ENCODE measurements at places on chromosomes 2 and 18.

DNA sequence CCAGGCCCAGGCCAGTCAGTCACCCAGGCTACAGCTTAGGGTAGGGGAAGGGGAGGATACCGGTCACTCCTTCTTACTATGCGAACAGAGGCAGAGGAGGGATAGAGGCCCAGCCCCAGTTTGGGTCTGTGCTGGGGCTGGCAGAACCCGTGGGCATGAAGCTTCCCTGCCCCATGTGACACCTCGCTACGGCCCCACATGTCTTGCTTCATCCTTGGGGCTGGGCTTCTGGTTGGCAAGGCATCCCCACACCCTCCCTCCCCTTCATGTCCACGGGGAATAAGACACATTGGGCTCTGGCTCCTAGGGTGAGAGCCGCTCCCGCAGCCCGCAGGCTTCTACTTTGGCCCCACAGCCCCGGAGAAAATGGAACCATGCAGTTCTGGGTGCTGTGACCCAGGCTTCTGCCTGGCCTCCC lies 32.4 kb downstream of the HS1BP3 start:
- DNase-seq, result no peak

- DNase-seq, result no peak
These were observed 178.0 kb downstream of the UBE2E3 start for GRCh38 chr2:181158427-181158826.

DNA sequence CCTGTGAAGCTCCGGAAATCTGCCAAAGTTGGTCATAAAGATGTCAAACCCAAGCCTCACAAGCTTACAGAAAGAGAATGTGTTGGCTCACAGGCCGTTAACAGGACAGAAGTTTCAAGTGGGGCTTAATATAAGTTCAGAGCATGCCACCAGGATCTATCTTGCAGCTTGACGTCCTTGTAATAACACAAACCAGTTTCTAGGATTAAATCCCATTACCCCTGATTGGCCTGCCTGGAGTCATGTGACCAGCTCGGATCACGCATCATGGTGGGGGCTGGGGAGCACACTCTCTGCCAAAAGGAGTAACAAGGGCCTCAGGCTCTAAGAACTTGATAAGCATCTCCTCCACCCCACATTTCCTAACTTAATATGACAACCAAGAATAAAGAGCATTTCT lies 38.9 kb upstream of the SCG2 start:
- DNase-seq, result no peak

GRCh38 chr2:46363535-46364170 lies 66.4 kb downstream of the EPAS1 start:
- no peak for DNase-seq

DNA sequence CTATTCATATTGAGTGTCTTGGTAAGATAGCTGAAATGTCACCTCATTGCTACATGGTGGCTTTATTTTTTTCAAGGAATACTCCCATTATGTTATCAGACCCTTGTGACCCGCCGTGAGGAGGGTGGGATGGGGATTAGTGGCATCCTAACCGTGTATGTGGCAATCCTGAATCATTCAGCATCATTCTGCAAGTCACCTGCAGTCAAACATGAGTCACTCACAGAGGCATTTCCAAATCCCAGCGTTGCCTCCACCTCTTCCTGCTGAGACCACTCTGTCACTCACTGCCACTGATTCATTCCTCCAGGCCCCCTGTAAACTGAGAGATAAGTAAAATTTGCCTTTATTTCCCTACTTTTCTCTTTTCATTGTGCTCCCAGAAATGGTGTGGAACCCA lies 307.4 kb upstream of the KLHL29 start:
- no peak for DNase-seq

- DNase-seq, result no peak
These were observed 28.4 kb downstream of the MEX3C start for GRCh38 chr18:51168960-51169662.

GRCh38 chr2:19757586-19757985 lies 144.2 kb downstream of the TTC32 start:
- DNase-seq, result no peak

GRCh38 chr2:112153179-112153490 lies 14.9 kb downstream of the FBLN7 start:
- DNase-seq, result no peak

GRCh38 chr2:123518367-123518766 lies 506.7 kb upstream of the CNTNAP5 start:
- no peak for DNase-seq

GRCh38 chr2:189933041-189933440 lies 129.5 kb downstream of the MSTN start:
- DNase-seq, result no peak

GRCh38 chr2:51920509-51920908 lies 888.6 kb upstream of the NRXN1 start:
- no peak for DNase-seq

- no peak for DNase-seq
These were observed 17.9 kb downstream of the SDC1 start for GRCh38 chr2:20207051-20207450.

GRCh38 chr2:170817093-170818035 lies 677 bp downstream of the GAD1 start:
- no peak for DNase-seq

- DNase-seq, result no peak
These were observed 42.1 kb upstream of the FAM124B start for GRCh38 chr2:224444021-224444420.

DNA sequence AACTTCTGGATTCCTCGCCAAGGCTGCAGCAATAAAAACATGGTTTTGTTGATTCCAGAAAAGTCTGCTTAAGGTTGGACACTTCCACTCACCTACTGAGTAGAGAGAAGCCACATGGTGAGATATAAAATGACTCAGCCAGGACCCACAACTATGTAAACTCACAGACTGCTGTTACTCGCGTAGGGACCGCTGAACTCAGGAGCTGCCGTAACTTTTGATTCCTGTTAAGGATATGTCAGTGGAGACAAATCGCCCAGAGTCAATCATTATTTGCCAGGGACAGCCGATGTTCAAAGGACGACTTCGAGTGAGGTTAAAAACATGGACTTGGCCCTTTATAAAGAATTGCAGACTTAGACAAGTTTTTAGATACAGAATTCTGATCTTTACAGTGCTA lies 25.6 kb downstream of the CYB5A start:
- no peak for DNase-seq

GRCh38 chr2:158589303-158589702 lies 132.6 kb downstream of the PKP4 start:
- DNase-seq, result no peak

DNA sequence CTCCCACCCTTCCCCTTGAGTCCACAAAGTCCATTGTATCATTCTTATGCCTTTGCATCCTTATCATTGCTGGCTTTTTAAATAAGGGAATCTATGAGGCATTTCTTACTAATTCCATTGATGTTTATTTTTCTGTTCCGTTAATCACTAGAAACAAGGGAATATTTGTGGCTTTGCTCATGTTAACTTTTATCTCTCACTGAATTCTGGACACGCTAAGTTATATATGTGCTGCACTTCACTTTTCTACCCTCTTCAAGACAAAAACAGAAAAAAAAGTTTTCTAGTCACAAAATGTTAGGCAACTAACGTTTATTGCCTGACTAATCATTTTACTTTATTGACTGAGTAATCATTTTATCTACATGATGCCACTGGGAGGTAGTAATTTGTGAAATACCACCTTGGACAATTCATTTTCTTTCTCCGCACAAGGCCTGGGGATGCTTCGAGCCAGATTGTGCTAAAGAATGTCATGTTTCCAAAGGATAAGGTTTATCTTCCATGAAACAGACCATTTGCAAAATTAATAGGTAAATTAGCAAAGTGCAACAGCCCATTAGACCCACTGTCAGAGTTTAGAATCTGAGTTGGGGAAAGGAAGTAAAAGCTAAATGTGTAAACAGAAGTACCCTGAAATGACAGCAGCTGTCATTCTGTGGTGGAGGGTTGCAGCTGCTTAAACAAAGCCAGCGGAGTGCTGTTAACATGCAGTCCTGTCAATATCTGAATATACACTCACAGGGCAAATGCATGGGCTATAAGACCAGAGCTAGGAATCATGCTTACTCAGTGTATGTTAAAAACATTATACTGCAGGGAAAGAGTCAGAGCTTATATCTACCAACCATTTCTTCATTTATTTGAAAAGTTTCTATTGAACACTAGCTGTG lies 658.7 kb downstream of the CNTNAP5 start:
- no peak for DNase-seq

GRCh38 chr2:53242090-53242489 lies 525.5 kb upstream of the CHAC2 start:
- no peak for DNase-seq

Measured in GDM1 (cell line).